Thymus (tissue), 14 donors: ENCODE measurements at places on chromosomes 16 and 17.

- DNase-seq = no peak
Observed at GRCh38 chr17:5219536-5219935, 15.1 kb downstream of the SCIMP start.

DNA sequence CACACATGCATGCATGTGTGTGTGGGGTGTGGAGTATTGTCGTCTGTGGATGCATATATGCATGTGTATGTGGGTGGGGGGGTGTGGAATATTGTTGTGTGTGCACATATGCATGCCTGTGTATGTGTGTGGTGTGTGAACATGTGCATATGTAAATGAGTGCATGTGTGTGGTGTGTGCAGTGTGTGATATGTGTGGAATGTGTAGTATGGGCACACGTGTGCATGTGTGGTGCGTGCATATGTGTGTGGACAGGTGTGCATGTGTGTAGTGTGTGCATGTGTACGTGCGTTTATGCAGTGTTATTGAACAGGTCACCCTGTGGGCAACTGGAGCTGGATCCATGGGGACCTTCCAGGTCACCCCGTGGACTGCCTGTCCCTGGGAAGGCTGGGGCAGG, 18.7 kb downstream of the RBFOX3 start:
- no peak for DNase-seq

- DNase-seq = no peak
Observed at GRCh38 chr17:82613283-82614094, 34.8 kb downstream of the WDR45B start.

DNA sequence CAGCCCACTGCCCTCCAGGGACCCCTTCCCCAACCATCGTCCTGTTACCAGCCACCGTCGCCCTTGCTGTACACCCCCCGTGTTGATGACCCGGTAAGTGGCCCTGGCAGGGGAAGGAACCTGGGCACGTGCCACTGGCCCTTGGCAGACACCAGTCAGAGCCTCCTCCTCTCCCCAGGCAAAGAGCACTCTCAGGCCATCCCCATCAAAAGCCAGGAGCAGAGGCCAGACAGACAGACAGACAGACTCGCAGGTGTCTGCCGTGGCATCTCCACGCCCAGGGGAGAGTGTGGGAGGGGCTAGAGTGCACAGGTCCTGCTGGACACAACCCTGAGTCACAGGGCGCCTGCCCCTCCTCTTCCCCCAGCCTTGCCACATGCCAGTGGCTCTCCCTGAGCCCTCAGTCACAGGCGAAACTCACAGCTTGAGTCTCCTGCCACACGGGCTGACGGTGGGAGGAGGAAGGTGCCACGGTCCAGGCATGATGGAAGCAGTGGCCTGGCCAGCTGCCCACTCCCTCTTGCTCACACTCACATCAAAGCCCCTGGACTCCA, 7.8 kb downstream of the CLCN7 start:
- DNase-seq = no peak

DNA sequence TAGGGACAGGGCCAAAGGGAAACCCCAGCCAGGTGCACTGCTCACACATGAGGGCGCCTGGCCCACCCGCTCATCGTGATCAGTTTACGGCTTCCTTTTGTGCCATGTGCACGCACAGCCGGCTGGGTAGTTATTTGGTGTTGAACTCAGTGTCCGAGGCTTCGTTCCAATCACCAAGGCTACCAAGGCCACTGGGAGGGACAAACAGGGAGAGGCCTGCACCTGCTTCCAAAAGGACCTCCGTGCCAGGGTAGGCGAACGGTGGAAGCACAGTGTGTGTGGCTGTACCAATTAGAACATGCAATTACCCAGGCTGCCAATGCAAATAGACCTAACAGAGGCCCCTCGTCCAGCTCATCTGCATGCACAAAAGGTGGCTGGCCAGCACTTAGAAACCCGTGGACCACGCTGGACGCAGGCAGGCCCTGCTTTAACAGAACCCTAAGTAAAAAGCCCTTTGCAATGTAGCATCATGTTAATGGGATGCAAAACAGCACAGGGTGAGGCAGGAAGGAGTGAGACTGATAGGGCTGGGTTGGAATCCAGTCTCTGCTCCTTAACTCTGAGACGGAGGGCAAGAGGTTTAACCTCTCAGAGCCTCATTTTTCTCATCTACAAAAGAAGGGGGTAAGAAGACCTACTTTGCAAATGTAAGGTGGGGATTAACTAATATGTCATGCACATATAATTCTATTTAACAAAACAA, 204.0 kb downstream of the XYLT1 start:
- DNase-seq = no peak

GRCh38 chr16:67198238-67198734, 645 bp upstream of the ELMO3 start:
- no peak for DNase-seq

GRCh38 chr17:82400830-82401229, 17.3 kb upstream of the HEXD start:
- peak; percentile 45 for DNase-seq

DNA sequence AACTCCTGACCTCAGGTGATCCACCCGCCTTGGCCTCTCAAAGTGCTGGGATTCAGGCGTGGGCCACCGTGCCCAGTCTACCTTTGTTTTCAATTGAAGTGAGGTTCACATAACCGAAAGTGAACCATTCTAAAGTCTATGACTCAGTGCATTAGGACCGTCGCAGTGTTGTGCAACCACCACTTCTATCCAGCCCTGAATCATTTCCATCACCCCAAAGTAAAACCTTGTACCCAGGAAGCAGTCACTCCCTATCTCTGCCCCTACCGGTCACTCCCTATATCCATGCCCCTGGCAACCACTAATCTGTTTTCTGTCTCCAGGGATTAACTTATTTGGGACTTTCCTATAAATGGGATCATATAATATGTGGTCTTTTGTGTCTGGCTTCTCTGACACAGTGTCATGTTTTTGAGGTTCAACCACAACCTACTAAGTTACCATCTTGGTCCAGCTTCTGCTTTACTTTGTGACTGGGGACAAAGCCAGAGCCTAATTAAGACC, 28.3 kb upstream of the CDC42EP4 start:
- DNase-seq = no peak

- no peak for DNase-seq
Observed at GRCh38 chr17:9842057-9842758, 16.5 kb downstream of the GLP2R start.

DNA sequence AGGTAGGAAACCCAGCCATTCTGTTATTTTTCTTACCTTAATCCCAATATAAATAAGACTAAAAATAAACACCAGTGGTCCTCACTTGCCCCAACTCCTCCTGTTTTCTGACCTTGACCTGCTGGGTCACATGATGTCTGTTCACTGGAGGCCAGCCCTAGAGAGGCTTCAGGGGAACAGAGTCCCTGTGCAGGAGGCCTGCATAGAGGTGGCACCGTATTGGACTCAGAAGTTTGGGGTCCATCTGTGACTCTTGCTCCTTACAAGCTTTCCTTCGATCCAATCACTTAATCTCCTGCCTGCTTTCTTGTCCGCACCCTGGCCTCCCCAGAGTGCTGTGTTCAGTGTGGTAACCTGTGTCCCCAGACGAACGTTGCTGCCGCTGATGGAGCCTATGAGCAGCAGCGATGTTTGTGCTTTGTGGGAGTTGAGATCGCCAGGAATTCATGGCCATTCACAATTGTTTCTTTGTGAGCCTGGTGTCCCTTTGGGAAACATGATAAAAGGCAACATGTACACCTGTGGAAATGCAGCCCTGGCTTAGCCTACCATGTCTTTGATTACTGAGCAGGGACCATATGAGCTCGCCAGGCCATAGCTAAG, 4.7 kb downstream of the IGSF6 start:
- DNase-seq = no peak

DNA sequence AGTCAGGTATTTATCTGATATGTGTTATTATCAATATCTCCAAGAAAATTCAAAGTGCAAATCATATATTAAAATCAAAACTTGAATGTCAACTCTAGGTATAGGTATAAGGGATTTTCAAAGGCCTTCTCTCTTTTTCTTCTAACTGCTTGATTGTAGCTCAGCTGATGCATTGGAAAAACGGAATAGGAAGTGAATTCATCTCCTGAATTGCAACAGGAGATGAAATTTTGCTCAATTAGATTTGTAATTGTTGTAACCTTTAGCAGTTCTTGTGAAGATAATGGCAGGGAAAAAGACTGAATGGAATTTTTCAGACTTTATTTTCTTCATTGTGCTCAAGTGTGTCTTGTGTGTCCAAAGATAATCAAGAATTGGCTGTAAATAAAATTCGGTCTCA, 190.2 kb upstream of the KCNJ16 start:
- DNase-seq = no peak

GRCh38 chr16:35195173-35195863, 1735.9 kb downstream of the TP53TG3F start:
- no peak for DNase-seq

DNA sequence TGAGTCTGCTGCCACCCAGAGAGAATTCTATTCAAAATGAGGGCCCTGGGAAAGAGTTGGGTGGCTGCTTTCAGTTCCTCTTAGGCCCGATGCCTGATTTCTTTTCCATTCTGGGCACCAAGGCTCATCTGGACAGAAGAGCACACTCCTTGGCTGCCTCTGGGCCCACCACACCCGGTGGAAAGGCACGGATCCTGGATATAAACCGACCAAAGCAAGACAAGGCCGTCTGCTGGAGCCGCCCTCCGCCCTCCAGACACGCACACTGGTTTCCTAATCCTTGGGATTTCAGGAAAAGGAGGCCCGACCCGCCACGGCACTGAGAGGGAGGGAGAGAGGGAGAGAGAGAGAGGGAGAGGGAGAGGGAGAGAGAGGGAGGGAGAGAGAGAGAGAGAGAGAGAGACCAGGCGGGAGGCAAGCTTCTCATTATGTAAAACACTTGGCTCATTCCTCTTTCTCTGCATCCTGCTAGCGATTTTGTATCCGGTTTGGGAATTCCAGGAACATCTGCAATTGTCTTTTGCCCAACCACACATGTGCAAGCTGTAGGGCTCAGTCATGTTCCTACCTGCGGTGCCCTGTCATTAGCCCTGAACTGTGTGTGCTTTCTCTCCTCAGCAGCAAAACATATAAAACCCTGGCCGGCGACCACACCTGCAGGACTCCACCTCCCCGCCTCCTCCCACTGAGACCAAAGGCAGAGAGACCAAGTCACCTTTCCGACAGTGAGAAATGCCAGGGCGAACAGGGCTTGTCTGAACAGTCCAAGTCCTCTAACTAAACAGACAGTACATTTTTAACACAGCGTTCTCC, 347.2 kb downstream of the SOX9 start:
- DNase-seq = no peak

DNA sequence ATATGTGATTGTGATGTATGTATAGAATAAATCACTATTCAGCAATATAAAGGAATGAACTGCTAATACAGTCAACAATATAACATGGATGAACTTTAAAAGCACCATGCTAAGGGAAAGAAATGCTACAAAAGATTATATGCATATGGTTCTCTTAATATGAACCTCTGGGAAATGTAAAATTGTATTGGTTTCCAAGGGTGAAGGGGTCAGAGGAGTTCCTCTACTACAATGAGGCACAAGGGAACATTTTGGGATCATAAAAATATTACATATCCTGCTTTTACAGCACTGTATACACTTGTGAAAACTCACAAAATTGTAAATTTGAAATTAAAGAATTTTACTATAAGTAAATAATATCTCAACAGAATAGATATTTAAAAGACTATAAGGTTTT, 111.4 kb downstream of the CA10 start:
- DNase-seq = no peak

DNA sequence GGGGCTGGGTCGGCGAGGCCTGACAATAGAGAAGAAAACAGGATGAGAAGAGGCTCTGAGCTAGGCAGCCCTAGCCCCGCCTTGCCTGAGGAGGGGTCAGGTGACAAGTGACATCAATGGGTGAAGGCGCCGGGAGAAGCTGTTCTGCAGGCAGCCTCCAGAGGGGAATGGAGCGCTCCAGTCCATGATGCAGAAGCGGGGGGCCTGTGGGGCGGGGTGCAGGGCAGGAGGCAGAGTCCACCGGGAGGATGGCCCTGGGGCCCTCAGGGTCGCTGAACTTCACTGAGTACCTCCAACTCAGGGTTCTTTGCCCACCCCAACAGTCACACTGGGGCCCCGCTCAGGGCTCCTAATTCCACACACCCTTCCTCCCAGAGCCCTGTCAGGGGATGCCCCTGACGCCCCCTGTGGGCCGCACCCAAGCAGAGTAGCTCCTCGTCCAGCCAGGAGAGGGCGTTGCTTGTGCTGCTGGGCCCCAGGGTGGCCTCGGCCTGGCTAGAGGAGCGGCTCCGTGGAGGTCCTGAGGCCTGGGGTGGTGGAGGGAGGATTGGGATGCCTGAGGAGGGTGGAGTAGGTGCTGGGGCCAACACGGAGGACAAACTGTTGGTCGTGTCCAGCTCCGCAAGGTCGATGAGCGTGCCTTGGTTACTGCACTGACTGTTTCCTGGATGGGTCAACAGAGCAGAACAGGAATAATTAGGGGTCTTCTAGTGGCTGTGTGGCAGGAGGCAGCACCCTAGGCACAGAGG, 20.8 kb downstream of the GGA3 start:
- no peak for DNase-seq

- DNase-seq = no peak
Observed at GRCh38 chr16:54936201-54936978, 5.7 kb downstream of the IRX5 start.

DNA sequence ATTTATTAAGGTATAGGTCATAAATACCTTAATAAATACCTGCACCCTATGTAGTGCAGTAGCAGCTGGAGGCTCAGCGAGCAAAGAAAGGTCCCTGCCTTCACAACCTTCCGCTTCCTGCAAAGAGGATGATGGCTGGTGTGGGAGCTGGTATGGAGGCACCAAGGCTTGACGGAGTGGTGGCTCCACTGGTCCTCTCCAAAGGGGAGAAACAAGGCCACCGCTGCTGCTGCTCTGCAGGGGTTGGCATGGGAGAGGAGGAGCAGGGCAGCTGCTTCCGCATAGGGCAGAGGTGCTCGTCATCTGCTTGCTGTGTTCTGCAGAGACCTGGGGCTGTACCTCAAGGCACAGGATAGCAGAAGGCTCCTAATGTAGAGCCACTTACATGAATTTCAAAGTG, 52.8 kb downstream of the NDEL1 start:
- DNase-seq = no peak

- DNase-seq = no peak
Observed at GRCh38 chr17:77074681-77075080, 66.1 kb upstream of the SEC14L1 start.

- peak; percentile 59 for DNase-seq
Observed at GRCh38 chr16:89325861-89326471, 108.5 kb downstream of the ZNF778 start.

DNA sequence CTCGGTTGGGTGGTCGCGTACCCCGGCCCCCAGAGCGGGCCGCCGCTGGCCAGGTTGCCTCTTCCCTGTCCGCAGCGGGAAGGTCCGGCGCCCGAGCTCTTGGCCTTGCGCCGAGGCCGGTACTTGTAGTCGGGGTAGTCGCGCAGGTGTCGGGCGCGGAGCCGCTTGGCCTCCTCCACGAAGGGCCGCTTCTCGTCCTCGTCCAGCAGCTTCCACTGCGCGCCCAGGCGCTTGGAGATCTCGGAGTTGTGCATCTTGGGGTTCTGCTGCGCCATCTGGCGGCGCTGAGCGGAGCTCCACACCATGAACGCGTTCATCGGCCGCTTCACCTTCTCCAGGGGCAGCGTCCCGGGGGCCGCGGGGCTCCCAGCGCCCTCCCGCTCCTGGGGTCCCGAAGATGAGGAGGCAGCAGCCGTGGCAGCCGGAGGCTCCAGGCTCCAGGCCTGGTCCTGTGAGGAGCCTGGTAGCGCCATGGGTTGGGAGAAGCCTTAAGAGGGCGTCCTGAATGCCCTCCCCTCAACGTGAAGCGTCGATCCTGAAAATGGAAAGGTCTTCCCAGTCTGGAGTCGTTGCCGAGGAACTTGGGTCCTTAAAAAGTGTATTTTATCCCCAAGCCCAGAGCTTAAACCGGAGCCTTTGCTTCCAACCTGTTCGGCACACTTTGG, 558 bp downstream of the SOX15 start:
- no peak for DNase-seq

GRCh38 chr17:57372156-57372555, 115.8 kb downstream of the MSI2 start:
- no peak for DNase-seq
